ENCODE measurements at places on chromosomes 1 and 21. TPM values are rescaled to one million over a fixed set of nuclear protein-coding genes. Genes with fewer than 3 reads are reported as not detected.

GRCh38 chr1:230268371-230269170, 157.6 kb downstream of the PGBD5 start:
- no peak overlapping the region for H3K4me3 ChIP-seq
- H3K4me1 ChIP-seq = peaks cover 33% of the 10 kb centered on the region
- peaks cover 31% of the 10 kb centered on the region for H3K36me3 ChIP-seq
- no peaks in the 10 kb centered on the region for H3K27me3 ChIP-seq
- DNase-seq = no peak

GRCh38 chr1:100811808-100812207, 82.8 kb downstream of the EXTL2 start:
- no peak for DNase-seq
- H3K27ac ChIP-seq = no peak overlapping the region
- no peaks in the 10 kb centered on the region for H3K4me1 ChIP-seq
- H3K36me3 ChIP-seq = no peaks in the 10 kb centered on the region

GRCh38 chr1:159302095-159302494, at the start of gene FCER1A:
TSS of gene FCER1A (plus strand) at chr1:159302336. CDS start at chr1:159302365, 29 bp downstream.
- H3K4me3 ChIP-seq = no peak within 1 kb of the TSS
- H3K27ac ChIP-seq = no peak within 1 kb of the TSS
- H3K27me3 ChIP-seq = peaks cover 6% of the 10 kb centered on the region
- no peak for DNase-seq

- no peaks in the 10 kb centered on the region for H3K36me3 ChIP-seq
- no peak overlapping the region for H3K27ac ChIP-seq
- no peak overlapping the region for H3K4me3 ChIP-seq
- H3K4me1 ChIP-seq = peaks cover 9% of the 10 kb centered on the region
- no peak for DNase-seq
Measured at GRCh38 chr1:181173761-181174447, 85.4 kb downstream of the IER5 start.

- peaks cover 5% of the 10 kb centered on the region for H3K4me1 ChIP-seq
- H3K4me3 ChIP-seq = no peak overlapping the region
- H3K27ac ChIP-seq = no peak overlapping the region
Measured at GRCh38 chr1:15090373-15090772, 63.2 kb upstream of the TMEM51 start.

DNA sequence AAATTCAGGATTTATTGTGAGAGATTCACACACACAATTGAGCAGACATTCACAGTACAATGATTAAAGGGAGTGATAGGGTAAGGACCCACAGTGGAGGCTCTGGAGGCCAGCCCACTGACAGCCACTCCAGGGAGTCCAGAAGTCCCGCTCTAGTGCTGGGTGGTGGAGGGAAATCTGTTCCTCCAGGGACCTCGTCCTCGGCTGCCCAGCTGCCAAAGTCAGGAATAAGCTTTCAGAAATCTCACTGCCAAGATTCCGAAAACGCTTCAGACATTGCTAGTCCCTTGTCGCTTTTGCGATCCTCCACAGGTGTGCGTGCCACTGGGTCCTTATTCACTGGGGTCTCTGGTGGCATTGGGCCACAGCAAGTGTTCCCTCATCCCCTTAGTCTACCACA, 2.3 kb downstream of the MX1 start:
- no peak overlapping the region for H3K27ac ChIP-seq
- peaks cover 35% of the 10 kb centered on the region for H3K4me1 ChIP-seq
- peaks cover 39% of the 10 kb centered on the region for H3K36me3 ChIP-seq
- no peak overlapping the region for H3K4me3 ChIP-seq
- DNase-seq = no peak

DNA sequence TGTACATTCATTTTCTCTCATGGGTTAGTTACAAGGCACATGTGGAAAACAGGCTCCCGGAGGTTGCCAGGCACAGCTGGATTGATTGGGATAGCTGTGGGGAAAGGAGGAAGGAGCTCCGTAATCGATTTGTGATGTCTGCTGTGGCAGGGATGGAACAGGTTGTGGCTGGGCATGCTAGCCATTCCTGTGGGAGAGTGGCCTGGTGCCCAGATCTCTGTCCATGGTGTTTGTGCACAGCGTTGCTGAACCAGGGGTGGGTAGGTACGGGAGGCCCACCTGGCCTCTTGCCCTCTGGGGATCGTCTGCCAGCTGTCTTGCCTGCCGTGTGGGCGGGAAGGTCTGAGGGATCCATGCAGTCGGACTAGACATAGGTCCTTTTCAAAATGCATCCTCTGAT, 302.8 kb upstream of the VAMP3 start:
- no peak overlapping the region for H3K4me3 ChIP-seq
- no peaks in the 10 kb centered on the region for H3K36me3 ChIP-seq
- H3K4me1 ChIP-seq = peaks cover 20% of the 10 kb centered on the region
- DNase-seq = no peak
- H3K27me3 ChIP-seq = no peaks in the 10 kb centered on the region
- H3K27ac ChIP-seq = no peak overlapping the region

DNA sequence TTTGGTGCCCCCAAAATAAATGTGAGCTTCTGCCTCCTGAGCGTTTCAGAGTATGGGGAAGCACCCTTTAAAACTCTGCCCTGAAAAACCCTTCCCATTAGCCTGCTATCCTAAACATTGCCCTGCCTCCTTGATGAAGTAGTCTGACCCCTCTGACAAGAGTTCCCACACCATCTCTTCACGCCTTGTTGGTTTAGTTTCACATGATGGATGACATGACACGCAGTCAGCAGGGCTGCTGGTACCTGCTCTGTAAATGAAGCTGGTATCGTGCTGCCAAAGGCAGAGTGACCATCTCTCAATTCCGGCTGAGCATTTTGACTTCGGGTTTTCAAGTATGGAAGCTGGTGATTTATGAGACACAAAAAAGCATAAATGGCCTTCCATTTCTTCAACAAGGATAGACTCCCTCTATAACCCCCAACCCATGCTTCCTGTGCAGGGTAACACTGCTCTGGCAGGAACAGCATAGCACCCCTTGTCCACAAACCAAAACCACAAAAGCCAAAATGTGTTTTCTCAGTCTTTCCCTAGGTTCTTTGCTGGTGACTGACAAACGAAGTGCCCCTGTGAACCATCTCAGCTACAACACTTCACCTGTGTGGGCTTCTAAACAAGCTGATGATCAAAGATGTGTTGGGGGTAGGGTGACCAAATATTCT, 444.6 kb downstream of the NUF2 start:
- H3K36me3 ChIP-seq = no peaks in the 10 kb centered on the region
- no peak overlapping the region for H3K27ac ChIP-seq
- H3K4me3 ChIP-seq = no peak overlapping the region

DNA sequence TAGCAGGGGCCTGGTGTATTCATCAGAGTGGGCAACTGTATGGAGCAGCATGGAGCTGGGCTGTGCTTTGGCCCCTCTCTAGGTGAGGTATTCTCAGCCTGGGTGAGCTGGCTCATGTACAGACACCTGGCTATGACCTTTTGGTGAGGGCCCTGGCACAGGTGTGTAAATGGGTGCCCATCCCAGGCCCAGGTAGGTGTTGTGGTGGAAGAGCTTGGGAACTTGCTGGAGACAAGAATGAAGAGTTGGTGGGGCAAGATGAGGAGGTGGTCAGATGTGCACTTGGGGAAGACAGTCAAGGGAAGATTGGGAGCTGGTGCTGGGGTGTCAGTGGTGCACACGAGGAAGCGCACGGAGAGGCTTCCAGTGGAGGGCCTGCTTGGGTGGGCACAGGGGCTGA, 95.5 kb downstream of the TRIM11 start:
- no peak for DNase-seq
- H3K4me3 ChIP-seq = no peak overlapping the region
- H3K4me1 ChIP-seq = peaks cover 22% of the 10 kb centered on the region
- H3K27ac ChIP-seq = no peak overlapping the region
- H3K27me3 ChIP-seq = no peaks in the 10 kb centered on the region

GRCh38 chr1:92365378-92366039, 66.7 kb downstream of the RPAP2 start:
- H3K27me3 ChIP-seq = no peaks in the 10 kb centered on the region
- H3K4me1 ChIP-seq = no peaks in the 10 kb centered on the region
- H3K27ac ChIP-seq = no peak overlapping the region
- DNase-seq = no peak

DNA sequence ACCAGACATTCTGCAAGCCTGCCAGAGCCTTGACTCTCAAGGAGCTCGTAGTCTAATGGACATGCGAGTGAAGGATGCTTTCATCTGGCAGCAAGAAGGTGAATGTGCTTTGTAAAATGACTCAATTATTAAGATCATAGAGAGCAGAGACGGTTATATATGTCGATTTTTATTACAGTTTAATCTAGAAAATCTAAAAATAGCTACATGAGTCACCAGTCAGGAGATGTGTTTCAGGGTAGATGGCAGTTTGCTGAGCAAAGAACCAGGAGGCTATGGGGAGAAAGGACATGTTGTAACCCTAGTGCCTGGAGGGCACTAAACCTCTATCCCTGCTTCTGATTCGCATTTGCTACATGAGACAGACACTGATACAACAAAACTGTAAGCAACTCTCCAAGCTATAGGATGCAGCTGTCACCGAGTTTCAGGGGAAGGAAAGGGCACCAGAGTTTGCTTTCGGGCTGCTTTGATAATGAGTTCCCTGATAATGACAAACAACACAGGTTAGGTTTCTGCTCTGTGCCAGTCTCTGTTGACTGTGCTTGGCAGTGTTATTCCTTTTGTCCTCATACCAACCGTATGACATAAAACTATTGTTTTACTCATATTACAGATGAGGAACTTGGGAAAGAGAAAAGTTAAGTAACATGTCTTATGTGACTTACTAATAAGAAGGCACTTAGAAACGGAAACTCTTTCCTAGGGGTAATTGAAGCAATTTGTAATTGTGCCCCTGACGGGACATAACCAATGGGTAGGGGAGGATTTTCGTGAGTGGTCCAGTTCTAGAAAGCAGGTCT, 43.2 kb downstream of the C1orf198 start:
- H3K27me3 ChIP-seq = no peaks in the 10 kb centered on the region
- DNase-seq = no peak
- peaks cover 85% of the 10 kb centered on the region for H3K4me1 ChIP-seq
- no peaks in the 10 kb centered on the region for H3K36me3 ChIP-seq

GRCh38 chr1:24955161-24955560, 25.1 kb upstream of the RUNX3 start:
- no peaks in the 10 kb centered on the region for H3K36me3 ChIP-seq
- no peaks in the 10 kb centered on the region for H3K4me1 ChIP-seq
- no peak for DNase-seq
- H3K27ac ChIP-seq = no peak overlapping the region

- DNase-seq = no peak
- H3K36me3 ChIP-seq = no peaks in the 10 kb centered on the region
- H3K27ac ChIP-seq = no peak overlapping the region
- peaks cover 40% of the 10 kb centered on the region for H3K4me1 ChIP-seq
- H3K4me3 ChIP-seq = no peak overlapping the region
Measured at GRCh38 chr1:156811168-156811567, 5.5 kb downstream of the SH2D2A start.

- H3K4me1 ChIP-seq = peaks cover 18% of the 10 kb centered on the region
- no peak overlapping the region for H3K4me3 ChIP-seq
- H3K27ac ChIP-seq = no peak overlapping the region
- H3K27me3 ChIP-seq = no peaks in the 10 kb centered on the region
Measured at GRCh38 chr1:44290250-44291094, 64.6 kb downstream of the ERI3 start.

DNA sequence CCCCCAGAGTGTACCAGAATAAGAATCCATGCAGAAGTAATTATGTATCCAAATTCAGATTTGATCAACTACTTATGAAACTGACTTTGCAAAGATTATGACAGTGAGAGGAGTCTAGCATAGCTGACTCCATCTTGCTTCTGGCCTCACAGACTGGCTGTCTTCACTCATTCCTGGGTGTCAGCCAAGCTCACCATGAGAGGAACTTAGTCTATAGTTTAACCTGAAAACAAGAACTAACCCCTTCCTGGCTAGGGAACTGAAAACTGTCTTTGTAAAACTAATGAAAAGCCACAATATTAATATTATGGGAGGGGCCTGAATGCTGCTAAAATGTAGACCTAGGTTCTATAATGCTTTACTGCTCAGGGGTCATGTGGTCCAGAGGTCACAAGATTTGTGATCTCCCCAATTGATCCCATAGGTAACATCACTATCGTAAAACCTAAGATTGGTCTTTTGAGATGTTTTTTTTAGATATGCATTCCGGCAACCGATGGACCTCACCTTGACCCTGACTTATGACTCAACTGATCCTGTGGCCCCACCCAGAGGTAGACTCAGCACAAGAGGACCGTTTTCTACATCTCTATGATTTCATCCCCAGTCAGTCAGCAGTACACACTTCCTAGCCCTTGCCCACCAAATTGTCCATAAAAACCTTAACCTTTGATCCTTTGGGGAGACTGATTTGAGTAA, 55.2 kb downstream of the ATP1B1 start:
- DNase-seq = no peak
- H3K27ac ChIP-seq = peak overlapping the region; percentile 50
- peaks cover 15% of the 10 kb centered on the region for H3K4me1 ChIP-seq
- H3K4me3 ChIP-seq = no peak overlapping the region
- H3K36me3 ChIP-seq = no peaks in the 10 kb centered on the region

DNA sequence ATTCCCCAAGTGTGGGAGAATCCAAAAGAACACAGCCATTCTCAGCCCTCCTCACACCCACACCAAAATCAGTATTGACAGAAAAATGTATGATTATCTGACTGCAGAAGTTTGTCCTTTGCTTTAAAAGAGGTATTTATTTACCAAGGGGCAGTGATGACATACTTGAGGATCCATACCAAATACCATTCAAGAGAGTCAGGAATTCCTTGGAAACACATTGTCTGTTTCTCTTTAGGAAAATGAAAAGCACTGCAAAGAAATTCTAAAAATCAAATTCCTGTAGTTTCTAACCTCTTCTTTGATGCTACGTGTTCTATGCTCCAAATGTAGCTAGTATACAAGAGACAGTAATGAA, 509.6 kb upstream of the CXADR start:
- H3K4me1 ChIP-seq = no peaks in the 10 kb centered on the region
- no peaks in the 10 kb centered on the region for H3K27me3 ChIP-seq
- no peaks in the 10 kb centered on the region for H3K36me3 ChIP-seq
- no peak overlapping the region for H3K4me3 ChIP-seq
- DNase-seq = no peak
- no peak overlapping the region for H3K27ac ChIP-seq

GRCh38 chr21:26167593-26167992, 3.0 kb downstream of the APP start:
- peaks cover 60% of the 10 kb centered on the region for H3K4me1 ChIP-seq
- H3K4me3 ChIP-seq = peak overlapping the region; percentile 95
- no peak for DNase-seq
- peak overlapping the region; percentile 94 for H3K27ac ChIP-seq

- no peak overlapping the region for H3K27ac ChIP-seq
- H3K4me1 ChIP-seq = no peaks in the 10 kb centered on the region
- H3K27me3 ChIP-seq = no peaks in the 10 kb centered on the region
- H3K4me3 ChIP-seq = no peak overlapping the region
Measured at GRCh38 chr1:196056966-196057365, 551.3 kb downstream of the KCNT2 start.

Gene IGSF9
- 0.25 TPM for total RNA-seq

Gene KIAA0040
- 12.8 TPM for total RNA-seq

Gene LCE2C
- not detected for total RNA-seq

Gene CD101
- total RNA-seq = 0.74 TPM

Gene C1orf226
- 8.7 TPM for total RNA-seq

Gene KIF17
- total RNA-seq = 4.6 TPM

All from left ventricle myocardium inferior (tissue), 1 donor.